ENCODE measurements at places on chromosomes 3 and 15.

- DNase-seq = no peak
Measured at GRCh38 chr3:42991341-42992315, 12.5 kb downstream of the GASK1A start.

DNA sequence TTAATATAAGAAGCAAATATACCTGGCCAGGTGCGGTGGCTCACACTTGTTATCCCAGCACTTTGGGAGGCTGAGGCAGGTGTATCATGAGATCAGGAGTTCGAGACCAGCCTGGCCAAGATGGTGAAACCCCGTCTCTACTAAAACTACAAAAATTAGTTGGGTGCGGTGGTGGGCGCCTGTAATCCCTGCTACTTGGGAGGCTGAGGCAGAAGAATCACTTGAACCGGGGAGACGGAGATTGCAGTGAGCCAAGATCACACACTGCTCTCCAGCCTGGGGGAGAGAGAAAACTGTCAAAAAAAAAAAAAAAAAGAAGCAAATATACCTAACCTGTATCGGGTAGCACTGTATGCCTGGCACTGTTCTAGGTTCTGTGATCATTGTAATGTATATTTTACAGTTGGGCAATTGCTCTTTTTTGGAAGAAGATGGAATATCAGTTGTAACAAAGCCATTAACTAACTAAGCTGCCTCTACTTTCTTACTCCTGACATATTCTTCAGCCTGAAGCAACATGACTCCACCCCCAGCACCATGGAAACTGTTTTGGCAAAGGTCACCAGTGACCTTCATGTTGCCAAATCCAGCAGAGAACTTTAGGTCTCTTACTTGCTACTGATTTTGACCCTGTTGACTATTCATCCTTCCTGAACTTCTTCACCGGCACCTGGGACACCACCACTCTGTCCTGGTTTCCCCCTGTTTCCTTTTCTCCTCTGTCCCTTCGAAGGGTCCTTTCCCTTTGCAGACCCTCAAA is 203.8 kb downstream of the RPLP1 start:
- no peak for DNase-seq

DNA sequence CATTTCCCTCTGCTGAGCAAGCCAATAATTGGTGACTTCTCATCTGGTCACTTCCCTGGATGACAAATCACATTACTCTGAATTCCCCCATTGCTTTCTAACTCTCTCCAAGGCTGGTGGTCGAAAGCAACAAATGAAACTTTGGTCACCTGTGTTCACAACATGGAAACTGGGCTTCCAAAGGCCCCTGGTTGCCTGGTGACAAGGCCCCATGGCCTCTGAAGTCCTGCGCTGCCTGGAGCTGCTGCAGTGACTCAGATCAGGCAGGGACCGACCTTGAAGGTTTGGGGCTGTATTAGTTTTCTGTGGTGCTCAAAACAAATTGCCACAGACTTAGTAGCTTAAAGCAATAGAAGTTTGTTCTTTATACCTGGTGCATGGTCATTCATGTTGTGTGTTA is 345.3 kb downstream of the WDR72 start:
- no peak for DNase-seq

- peak; percentile 71 for DNase-seq
Measured at GRCh38 chr15:60396958-60397771, 621 bp downstream of the ANXA2 start.

- no peak for DNase-seq
Measured at GRCh38 chr3:138941259-138941885, 5.6 kb downstream of the FOXL2 start.

DNA sequence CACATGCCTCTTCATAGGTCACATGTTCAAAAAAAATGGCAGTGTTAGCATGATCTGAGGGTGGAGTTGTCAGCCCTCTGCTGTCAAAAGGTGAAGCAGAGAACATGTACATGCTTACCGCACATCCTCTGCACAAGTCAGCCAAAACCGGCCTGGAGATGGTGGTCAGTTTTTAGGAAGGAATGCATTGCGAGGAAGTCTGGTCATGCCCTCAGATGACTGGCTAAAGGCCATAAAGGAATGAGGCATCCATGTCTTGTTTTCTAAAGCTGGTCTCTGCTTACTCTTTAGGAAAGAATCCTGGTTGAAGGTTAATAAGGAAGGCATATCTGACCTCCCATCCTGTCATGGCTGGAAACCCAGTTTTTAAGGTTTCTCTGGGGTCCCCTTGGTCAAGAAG is 292.0 kb upstream of the CCDC54 start:
- DNase-seq = no peak

- no peak for DNase-seq
Measured at GRCh38 chr3:194095464-194095863, 40.5 kb upstream of the HES1 start.

GRCh38 chr15:34772312-34772711 is 17.5 kb upstream of the GJD2 start:
- DNase-seq = no peak

- DNase-seq = no peak
Measured at GRCh38 chr3:20105513-20106280, 65.5 kb downstream of the KAT2B start.

DNA sequence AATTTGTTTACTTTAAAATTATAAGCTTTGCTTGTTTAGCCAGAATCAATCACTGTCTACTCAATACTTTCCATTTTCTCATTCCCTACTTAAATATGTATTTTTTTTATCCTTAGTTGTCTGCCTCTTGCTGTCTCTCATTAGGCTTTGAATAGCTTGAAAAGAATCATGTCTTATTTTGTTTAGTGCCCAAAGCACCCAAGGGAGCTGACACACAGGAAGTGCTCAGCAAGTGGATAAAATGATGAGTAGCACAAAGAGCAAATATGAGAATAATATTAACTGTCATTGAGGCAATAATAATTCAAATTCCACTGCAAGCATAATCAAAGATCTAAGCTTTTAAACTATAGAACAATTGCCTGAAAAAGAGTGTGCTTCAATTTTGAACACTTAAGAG is 19.0 kb upstream of the IL1RAP start:
- DNase-seq = no peak

GRCh38 chr15:63112871-63113270 is 8.8 kb upstream of the LACTB start:
- no peak for DNase-seq

GRCh38 chr15:31247404-31247803 is 79.2 kb upstream of the KLF13 start:
- DNase-seq = no peak

- DNase-seq = no peak
Measured at GRCh38 chr3:72044231-72044855, 259.4 kb upstream of the PROK2 start.

DNA sequence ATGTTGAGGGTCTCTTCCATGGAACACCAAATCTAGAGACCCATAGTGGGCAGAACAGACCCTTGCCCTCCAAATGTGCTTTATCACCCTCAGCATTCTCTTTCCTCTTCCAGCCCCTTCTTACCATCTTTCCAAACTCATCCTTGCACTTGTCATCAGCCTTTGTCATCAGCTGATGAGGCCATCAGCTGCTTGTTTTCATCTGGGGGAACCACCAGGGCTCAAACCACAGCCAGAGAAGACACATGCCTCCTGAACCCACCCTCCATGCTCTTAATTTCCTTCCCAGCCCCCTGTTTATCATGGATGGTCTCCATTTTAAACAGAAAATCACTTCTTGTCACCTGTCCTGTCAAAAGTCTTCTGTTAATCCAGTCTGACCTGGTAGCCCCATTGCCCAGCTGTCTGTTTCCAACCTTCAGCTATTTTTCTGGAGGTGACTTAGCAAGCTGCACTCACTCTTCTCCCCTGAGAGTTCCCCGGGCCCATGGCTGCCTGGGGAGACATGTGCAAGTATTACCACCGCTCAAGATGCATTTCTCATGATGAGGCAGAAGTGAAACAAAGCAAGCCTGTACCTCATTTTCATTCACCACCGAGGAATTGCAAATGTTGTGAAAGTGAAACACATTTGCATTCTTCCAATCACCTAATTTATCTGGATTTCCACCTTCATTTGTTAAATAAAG is 14.7 kb upstream of the SYNM start:
- no peak for DNase-seq

GRCh38 chr3:52554026-52554755 is 17.8 kb downstream of the UQCC5 start:
- DNase-seq = no peak

GRCh38 chr3:130263708-130264107 is 81.8 kb upstream of the COL6A5 start:
- DNase-seq = no peak

DNA sequence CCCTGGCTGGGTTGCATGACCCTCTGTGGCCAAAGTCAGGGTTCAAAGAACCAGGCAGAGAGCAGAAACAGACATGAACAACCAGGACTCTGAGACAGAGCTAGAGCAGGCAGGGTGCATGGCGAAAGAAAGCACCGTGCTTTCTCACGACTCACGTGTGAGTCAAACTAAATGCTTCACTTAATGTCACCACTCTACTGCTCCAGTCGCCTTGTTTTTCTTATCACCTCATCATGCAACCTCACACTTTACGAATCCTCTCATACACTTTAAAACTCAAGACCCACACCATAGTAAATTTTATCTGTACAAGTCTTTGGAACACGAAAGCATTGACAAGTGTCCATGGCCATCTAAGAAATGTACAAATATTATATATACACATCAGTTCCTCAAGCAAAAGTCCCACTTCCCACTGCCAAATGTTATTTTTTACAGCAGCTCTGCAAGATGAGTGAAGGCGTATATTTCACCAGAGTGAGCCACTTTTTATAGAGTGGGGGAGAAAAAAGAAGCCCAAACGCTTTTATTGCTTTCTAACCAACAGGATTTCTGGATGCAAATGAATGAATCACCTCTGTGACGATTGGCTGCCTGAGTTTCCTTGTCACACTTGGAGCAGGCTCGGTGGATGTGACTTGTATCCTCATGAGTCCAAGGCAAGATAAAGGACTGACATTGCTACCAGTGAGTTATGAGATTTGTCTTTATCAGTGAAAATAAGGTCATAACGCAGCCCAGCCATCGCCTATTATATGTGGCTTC is 16.0 kb upstream of the MEGF11 start:
- DNase-seq = no peak

DNA sequence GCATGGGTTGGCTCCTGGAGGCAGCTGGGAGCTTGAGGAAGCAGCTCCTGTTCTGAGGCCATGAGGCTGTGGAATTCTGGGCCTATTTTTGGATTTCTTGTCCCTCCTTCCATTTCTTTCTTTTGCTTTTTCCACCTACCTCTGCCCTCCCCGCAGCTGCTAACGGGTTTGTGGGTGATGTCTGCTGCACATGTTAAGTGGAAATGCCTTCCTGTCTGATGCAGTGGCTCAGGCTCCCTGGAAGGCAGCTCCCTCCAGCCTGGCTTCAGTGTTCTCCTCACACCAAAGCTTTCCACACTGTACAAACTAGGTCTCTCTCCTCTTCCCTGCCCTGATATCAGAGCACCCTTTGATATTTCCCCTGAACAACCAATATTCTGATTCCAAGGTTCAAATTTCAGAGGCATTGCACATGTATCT is 33.8 kb upstream of the ESYT3 start:
- DNase-seq = no peak

DNA sequence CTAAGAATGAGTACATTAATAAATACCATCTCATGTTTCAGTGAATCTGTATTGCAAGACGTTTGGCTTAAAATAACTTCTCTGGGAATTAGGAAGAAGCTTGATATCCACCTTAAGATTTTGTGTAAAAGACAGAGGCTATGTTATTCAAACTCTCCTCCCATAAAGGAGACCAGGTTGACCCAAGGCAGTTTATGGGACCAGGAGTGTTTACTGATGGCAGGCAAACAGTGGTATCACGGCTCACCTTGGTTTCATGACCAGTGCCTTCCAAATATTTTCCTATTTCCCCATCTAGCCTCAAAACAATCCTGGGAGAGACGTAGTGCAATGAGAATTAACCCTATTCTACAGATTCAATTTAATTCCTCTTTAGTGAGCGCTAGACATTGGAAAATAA is 90.2 kb upstream of the SNTN start:
- DNase-seq = no peak

DNA sequence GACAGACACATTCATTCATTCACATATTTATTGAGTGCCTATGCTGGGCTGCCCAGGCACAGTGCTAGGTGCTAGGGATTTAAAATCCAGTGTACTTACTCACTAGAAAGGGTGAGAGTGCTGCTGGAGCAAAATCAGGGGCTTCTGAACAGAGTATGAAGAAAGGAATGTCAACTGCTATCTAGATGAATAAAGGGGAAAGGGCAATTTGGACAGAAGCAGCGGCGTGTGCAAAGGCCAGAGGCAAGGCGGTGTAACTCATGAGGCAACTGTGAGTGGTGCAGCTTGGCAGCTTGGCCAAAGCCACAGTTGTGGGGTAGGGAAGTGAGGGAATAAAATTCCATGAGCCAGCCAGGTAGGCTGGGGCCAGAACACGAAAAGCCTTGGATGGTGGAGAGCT is 76.7 kb downstream of the RAD18 start:
- no peak for DNase-seq

DNA sequence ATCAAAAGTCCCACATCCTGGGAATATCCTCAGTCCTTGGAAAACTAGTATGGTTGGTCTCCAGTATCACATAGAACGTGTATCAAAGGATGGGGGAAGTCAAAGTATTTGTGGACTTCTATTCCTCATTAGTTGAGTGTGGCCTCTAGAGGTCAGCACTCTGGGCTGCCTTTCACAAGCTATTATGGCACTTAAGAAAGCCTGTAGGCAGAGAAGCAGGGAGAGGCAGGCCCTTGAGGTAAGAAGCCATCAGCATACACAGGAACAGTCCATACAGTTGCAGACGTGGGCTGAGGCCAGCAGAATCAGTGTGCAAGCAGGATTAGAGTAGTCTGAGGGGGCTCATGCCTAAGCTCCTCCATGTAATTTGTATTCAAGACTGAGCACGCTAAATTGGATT is 341.7 kb downstream of the CLSTN2 start:
- DNase-seq = no peak
